M059J (cell line): ENCODE measurements at places on chromosomes 12 and 14. TPM values are rescaled to one million over a fixed set of nuclear protein-coding genes. Genes with fewer than 3 reads are reported as not detected.

GRCh38 chr12:28770322-28770721, 378.8 kb upstream of the FAR2 start:
- no peak for DNase-seq

- no peak for DNase-seq
Measured at GRCh38 chr12:31742891-31743290, 14.1 kb upstream of the AMN1 start.

DNA sequence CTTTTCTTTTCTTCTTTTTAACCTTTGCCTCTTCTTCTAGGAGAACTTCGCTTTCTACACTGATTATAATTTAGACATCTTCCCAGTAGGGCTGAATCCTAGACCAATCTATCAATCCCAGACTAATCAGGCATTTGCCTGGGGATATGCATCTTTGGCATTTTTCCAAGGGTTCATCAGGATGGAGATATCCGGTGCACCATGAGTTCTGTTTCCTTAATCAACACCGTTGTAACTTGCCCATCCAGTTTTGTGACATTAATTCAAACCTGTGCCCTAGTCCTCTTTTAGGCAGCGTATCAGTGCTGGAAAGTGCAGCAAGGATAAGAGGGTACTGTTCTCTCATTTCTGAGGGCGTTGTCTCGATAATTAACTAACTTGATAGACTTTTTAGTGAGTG, 617 bp upstream of the MGP start:
- DNase-seq: no peak

DNA sequence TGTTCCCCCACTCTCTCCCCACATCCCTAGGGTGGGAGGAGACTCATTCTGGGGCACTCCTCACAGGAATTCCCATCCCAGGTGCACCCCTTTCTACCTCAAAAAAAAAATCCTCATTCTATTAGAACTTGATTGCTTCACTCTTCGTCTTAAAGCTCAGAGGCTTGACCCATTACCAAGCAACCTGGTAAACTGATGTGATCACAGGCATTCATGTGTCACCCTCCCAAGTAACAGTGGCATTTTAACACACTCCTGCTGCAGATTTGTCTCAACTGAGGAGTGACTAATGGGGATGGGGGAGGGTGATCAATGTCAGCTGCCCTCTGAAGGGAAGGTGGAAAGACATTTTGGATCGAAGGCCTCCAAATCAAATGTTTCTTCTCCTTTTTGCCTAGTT, 78.1 kb upstream of the PTHLH start:
- peak; percentile 71 for DNase-seq

DNA sequence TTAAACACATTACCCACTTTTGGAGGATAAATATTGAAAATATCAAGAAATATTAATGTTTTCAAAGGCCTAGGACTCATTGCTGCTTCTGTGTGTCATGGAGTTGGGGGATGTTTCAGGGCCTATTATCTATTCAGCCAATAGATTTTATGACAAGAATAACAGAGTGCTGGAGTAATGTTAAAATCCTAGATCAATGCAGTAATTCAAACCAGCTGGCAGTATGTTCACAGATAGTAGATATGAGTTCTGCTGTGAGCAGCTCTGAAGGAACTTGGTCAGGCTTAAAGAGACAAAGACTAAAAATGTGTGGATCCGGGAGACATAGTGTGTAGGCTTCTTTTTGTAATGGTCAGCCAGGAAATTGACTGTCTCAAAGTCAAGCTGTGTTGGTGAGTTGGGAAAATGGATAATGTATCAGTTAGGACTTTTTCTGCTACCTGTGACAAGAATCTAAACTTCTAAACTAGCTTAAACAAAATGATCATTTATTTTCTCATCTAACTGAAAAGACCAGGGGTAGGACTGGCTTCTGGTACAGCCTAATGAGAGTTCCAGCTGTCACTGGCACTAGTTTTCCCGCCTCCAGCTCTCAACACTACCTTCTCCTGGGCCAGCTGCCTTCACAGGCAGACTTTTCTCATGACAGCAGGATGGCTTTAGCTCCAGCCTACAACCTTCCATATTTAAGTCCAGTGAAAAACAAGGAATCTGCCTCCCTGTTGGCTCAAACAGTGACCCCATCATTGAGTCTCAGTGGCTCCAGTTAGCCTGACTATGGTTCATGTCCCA, 16.3 kb upstream of the POLR3B start:
- no peak for DNase-seq

DNA sequence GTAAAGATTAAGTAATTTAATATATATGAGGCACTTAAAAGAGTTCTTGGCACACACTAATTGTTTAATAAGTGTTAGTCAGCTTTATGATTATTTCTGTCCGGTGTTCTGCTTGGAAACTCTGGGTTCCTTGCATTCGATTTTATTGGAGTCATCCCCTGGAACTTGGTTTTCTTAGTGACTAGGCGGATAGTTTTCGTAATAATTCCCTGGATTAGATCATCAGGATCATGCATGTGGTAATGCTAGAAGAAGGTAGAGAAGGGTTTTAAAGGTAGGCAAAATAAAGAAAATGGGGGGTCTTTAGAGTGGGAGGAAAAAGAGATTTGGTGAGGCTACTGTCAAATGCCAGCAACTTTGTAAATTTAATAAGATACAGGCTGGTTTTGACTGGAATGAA, 88.4 kb downstream of the MYF5 start:
- DNase-seq: no peak

GRCh38 chr12:82523996-82524395, 162.7 kb upstream of the TMTC2 start:
- DNase-seq: no peak

- no peak for DNase-seq
Measured at GRCh38 chr14:58099682-58100081, 52.3 kb downstream of the ARMH4 start.

GRCh38 chr12:102461501-102461900, 18.9 kb downstream of the IGF1 start:
- DNase-seq: no peak

- DNase-seq: peak; percentile 25
Measured at GRCh38 chr14:56284641-56285040, 166.4 kb downstream of the PELI2 start.

SLC16A7 gene
- total RNA-seq: 17.8 and 23.5 TPM in 2 replicates

TCL1B gene
- total RNA-seq: not detected in 2 replicates

CCDC175 gene
- total RNA-seq: not detected in 2 replicates

SLC17A8 gene
- not detected in 2 replicates for total RNA-seq

NCAPD2 gene
- 61.8 and 117 TPM in 2 replicates for total RNA-seq

RPS29 gene
- total RNA-seq: 3,253 and 9,545 TPM in 2 replicates
